ENCODE measurements at places on chromosomes 11 and 22. TPM values are rescaled to one million over a fixed set of nuclear protein-coding genes. Genes with fewer than 3 reads are reported as not detected.
A peak's percentile ranks its signal among the peaks of the same experiment; 100 is the strongest.

DNA sequence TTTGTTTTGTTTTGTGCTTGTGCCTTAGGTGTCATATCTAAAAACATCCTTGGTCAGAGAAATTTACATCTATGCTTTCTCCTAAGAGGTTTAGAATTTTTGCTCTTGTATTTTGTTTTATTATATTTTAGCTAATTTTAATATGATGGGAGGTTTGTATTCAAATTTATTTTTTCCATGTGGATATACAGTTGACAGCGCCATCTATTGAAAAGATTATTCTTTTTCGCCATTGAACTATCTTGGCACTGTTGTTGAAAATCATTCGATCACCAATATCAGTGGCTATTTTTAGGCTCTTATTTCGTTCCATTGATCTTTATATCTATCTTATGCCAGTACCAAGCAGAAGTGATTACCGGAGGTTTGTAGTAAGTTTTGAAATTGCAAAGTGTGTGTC, 510.3 kb downstream of the BRD1 start:
- no peak for DNase-seq

IGSF22 gene
- total RNA-seq, result 1.1 TPM

DNA sequence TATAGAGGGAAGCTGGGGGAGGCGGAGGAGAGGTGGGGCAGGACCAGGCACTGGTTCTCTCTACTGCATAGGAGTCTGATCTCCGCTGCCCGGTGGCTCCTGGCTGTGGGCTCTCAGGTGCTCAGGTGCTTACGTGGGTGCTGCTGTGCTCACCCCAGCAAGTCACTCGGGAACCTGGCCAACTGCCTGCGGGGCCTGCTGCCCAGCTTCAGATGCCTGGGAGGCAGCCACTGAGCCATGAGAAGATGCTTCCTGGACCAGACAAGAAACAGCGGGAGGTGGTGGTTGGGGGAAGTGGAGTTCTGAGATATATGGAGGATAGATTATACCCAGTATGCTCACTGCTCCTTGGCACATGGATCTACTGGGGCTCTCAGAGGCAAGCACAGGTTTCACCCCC, 1303.4 kb downstream of the TBC1D22A start:
- DNase-seq, result no peak

- DNase-seq, result no peak
Observed at GRCh38 chr11:73380331-73380730, 4.1 kb downstream of the RELT start.

DNA sequence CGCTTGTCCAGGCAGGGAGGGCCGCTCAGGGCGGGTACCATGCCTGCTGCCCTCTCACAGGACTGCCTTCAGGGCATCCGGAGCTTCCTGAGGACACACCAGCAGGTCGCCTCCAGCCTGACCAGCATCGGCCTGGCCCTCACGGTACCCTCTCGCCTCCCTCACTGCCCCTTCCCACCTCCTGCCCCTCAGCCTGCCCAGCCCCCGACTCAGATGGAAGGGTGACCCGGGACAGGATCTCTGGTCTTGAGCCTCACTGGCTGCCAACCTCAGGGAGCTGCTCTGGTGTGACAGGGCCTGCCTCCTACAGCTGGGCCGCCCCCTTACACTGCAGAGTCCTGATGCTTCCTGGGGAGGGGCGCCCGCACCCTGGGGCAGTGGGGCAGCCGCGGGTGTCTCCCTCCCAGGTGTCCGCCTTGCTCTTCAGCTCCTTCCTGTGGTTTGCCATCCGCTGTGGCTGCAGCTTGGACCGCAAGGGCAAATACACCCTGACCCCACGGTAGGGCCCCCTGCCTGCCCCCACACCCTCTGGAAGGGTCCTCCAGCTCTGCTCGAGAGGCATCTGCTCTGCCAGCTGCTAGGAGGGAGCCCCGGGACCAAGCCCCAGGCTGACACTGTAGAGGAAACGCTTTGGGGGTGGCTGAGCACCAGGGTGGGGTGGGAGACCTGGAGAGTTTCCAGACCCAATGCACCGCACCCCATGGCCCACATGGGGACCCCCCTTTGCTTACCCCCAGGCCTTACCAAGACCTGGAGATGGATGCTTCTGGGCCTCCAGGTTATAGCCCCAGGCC, 14.6 kb downstream of the TSPAN32 start:
- DNase-seq, result no peak

- DNase-seq, result no peak
Observed at GRCh38 chr11:70647188-70648166, 249.1 kb downstream of the CTTN start.

DNA sequence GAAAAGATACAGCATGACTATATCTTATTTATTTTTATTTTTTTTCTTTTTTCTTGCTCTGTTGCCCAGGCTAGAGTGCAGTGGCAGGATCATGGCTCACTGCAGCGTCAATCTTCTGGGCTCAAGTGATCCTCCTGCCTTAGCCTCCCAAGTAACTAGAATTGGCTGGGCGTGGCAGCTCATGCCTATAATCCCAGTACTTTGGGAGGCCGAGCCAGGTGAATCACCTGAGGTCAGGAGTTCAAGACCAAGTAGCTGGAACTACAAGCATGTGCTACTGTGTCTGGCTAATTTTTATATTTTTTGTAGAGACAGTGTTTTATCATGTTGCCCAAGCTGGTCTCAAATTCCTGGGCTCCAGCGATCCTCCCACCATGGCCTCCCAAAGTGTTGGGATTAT, 28.3 kb upstream of the CCDC134 start:
- no peak for DNase-seq

DNA sequence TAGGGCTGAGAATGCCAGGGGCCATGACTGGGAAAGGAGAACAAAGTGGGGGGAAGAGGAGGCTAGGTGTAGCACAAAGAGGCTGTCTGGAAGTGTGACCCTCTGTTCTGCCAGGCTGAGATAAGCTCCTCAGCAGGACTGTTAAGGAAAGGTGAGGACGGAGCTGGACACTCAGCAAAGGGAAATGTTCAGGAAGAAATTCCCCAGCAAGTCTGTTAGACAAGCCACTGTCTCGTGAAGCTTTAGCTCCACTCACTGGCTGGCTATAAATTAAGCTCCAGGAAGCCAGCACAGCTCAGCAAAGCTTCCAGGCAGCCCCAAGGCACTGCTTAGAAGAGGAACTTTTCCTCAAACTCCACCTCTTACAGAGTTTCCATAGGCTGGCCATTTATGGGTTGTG, 181.2 kb upstream of the API5 start:
- peak; percentile 26 for DNase-seq

TMEM121B gene
- 2.9 TPM for total RNA-seq

GRCh38 chr22:35569916-35570315, 29.3 kb downstream of the RASD2 start:
- DNase-seq, result no peak

GRCh38 chr11:106461839-106462545, 384.5 kb downstream of the AASDHPPT start:
- DNase-seq, result no peak

MYO18B gene
- total RNA-seq, result 28.6 TPM

TTC36 gene
- total RNA-seq, result 4.9 TPM

DNA sequence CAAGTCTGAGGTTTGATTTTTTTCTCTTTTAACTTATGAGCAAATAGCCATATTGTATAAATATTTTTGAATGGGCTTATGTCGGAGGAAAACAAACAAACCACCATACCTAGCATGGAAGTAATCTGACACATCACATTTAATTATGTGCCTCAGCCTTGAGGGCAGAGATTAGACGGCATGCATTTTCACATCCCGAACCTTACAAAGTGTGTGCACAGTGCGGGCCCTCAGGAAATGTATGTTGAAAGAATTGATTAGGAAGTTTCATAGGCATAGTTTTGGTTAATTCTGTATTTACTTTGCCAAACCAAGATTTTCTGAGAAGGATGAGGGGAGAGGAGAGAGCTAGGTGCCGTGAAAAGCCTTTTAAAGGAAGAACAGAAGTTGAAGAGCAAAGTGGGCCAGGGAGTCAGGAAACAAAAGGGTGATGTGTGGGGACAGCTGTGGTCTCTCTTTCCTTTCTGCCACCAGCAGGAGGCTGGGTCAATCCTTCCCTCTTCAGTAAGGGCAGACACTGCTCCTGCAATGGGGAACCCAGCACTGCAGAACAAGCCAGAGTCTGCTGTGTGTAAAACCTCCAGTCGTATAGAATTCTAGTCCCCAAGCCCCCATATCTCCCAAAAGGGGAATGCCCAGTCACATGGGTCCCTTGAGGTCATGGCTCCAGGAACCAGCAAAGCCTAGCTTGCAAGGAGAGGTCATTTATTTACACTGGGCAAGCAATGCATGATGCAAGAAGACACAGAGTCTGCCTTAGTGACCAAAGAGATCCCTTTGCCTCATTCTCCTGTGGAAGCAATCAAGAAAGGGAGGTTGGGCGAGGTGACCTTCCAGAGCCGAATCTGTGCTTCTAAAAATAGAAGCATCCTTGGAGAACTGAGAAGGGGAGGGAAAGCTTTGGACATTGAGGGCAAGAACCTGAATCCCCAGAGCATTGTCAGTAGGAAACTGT, 71.1 kb upstream of the OLFML1 start:
- DNase-seq, result no peak

- no peak for DNase-seq
Observed at GRCh38 chr22:37383341-37383740, 43.9 kb downstream of the ELFN2 start.

DGAT2 gene
- 40.9 TPM for total RNA-seq

- DNase-seq, result no peak
Observed at GRCh38 chr11:12600829-12601228, 73.4 kb upstream of the TEAD1 start.

SCGB1D2 gene
- total RNA-seq, result not detected

EMID1 gene
- total RNA-seq, result 7.5 TPM

DNA sequence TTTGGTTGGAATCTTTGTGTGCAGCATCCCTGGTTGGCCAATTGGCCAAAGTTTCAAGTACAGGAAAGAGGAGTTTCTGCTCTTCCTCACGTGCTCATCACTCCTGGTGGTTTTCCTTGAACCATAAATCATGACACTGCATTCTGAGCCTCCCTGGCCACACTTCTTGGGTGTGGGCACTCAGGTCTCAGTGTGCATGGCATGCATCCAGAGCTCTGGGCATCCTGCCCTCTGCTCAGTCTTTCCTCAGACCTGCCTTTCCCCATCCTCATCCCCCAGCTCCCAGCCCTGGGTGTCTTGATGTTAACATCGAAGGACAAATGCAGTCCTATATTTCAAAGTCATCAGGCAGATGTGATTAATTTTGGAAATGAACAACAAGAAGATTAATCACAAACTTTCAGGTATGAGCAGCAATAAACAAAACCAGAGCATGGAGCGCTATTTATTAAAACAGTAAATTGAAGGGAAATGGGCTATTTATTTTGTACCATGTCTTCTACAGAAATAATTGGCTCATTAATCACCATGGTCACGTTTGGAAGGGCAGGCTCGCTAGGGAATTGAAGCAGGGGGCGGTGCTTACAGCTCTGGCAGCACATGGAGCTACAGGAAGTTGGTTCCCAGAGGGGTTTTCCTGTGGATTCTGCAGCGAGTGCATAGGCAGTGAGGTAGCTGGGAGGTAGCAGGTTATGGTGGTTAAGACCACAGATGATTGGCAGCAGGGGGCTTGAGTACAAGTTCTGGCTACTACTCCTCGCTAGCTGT, 89.6 kb downstream of the CSNK2A3 start:
- DNase-seq, result no peak

DNA sequence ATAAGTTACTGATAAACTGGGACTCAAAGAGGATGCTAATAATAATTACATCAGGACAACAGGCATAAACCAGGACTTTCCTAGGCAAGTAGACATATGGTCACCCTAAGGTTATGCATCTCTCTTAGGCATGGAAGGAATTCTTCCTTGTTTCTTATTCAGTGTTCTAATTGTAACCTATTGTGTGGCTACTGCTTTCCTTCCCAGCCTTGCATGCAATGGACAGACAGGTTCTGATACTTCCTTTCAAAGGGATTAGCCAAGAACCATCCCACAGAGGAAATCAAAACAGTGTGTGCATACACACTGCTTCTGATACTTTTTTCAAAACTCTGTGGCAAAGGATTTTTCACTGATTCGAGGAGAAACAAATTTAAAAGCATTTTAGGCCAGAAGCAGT, 48.3 kb downstream of the RRAS2 start:
- no peak for DNase-seq

DNA sequence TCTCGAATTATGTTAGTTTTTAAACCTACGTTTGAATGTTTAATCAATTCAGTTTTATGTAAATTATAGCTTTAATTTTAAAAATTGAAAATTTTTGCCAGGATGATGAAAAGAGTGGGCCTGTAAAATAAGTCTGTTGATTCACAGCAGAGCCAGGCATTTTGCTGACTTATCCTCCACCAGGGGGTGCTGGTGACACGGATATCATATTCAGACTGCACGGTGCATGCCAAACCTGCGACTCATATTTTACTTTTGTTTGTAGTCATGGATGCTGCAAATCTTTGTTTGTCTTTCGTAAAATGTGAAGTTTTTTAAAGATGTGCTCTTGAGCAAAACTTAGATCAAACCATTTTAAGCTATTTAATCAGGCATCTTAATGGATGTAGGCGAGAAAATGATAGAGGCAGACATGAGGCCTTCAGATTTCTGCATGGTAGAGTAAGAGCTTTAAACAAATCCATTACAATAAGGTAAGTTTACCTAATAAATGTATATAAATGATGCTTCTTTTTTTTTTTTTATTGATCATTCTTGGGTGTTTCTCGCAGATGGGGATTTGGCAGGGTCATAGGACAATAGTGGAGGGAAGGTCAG, 3.6 kb upstream of the OR8B3 start:
- DNase-seq, result peak; percentile 81

RTN4R gene
- total RNA-seq, result 6.1 TPM

- no peak for DNase-seq
Observed at GRCh38 chr11:20973940-20974559, 304.7 kb downstream of the NELL1 start.

DNA sequence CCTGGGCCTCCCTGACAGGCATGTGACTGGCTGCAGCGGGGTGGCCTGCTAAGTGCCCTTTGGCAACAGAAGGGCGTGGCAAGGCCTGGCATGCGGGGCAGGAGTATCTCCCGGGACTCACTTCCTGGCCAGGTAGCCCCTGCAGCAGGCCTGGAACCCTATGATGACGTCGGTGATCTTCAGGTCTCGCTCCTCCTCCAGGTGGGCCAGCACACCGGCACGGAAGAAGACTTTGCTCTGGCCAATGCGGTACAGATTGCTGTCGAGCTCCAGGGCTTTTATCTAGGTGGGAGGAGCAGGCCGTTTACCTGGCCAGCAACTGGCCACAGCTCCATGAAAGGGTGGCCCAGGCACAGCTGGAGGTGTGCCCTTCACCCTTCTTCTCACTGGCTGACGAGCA, 50.9 kb downstream of the APOL1 start:
- DNase-seq, result no peak

ARHGAP32 gene
- 53.8 TPM for total RNA-seq

DNA sequence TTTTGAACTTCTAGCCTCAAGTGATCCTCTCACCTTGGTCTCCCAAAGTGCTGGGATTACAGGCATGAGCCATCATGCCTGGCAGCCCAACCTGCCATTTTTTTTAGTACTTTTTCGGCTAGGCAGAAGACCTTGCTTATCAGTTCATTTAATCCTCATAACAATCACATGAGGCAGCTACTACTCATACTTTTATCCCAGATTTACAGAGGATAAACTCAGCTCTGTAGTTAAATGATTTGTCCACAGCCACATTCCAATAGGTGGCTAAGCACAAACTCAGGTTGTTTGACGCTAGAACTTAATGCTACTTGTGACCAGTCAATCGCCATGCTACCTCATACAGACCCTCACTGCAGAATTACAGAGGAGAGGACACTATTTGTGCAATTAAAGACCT, 28.1 kb downstream of the SBF2 start:
- no peak for DNase-seq
